ENCODE measurements at places on chromosomes 2 and 18.

GRCh38 chr2:20092901-20093235, 41.4 kb upstream of the LAPTM4A start:
- no peak for DNase-seq

- DNase-seq: no peak
These were observed 6.3 kb upstream of the SCYGR8 start for GRCh38 chr2:227739351-227739750.

GRCh38 chr2:207037896-207038295, 98.6 kb downstream of the CPO start:
- DNase-seq: no peak

- no peak for DNase-seq
These were observed 307 bp downstream of the CDH2 start for GRCh38 chr18:28176698-28176947.

- DNase-seq: no peak
These were observed 17.3 kb downstream of the DGKD start for GRCh38 chr2:233371641-233372040.

GRCh38 chr18:35481960-35482366, 15.8 kb downstream of the INO80C start:
- no peak for DNase-seq

DNA sequence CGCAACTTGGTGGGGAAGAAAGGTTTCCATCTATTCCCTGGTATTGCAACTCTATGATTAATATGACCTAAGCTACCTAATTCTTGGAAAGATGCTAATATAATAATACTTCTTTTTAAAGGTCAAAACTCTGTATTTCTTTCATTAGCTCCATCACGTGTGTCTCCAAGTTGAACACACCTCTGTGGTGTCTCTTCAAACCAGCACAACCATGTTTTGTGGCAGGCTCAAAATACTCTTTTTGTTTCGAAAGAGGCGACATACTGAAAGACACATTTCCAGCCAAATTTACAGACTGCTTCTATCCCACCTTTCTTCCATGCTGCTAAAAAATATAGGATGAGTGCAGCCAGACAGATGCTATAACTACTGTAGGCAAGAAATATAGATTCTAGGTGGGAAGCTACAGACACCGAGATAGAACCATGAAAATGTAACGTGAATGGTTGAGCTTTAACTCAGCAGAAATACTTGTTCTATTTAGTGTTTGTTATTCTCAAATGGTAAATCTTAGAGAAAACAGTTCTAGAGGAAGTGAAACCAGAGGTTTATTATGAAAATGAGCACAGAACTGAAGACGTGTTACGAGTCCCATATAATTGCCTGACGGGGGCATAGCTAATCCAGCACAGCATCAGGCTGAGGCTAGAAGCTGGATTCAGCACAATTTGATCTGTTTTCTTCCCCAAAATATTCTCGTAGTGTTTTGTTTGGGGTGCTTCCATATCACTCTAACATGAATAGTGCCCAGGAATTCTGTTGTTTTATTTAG, 991.5 kb upstream of the FANCL start:
- no peak for DNase-seq

- peak; percentile 19 for DNase-seq
These were observed 258.3 kb upstream of the SALL3 start for GRCh38 chr18:78721238-78721875.

DNA sequence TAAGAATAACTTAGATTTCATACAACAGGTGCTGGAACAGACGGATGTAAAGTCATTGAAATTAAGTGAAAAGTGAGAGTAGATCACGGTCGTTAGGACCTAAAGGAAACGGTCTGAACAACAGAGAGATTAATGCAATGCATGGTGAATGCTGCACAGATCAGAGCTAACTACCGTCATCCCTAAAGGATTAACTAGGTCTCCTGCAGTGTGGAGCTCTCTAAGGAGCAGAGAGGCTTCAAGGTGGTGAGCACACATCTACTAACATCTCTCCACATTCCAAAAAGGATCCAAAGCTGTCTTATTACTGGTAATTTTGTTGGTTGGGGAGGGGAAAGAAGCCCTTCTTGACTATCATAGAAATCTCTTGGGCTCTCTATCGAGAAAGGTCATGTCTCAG, 75.3 kb downstream of the CABYR start:
- DNase-seq: peak; percentile 48

GRCh38 chr2:179460181-179460929, 195.7 kb upstream of the SESTD1 start:
- no peak for DNase-seq

DNA sequence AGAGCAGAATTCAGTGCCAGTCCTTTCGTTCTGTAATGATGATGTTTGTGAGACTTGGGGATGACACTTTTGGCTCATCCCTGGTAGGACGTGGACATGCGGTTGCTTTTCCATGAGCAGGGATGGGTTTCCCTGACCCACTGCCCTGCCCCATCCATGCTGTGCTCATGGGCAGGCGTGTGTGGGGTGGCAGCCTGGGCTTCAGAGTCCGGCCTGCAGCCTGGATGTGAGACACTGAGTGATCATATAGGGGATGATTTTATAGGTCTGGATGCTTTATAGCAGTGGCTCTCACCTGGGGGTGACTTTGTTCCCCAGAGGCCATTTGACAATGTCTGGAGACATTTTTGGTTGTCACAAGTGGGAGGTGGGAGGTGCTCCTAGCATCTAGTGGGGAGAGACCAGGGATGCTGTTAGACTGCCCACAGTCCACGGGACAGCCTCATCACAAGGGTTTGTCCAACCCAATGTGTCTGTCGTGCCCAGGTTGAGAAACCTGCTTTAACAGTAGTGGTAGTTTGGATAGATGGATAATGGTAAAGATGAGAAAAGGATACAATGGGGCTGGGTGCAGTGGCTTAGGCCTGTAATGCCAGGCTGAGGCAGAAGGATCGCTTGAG, 38.9 kb downstream of the LDLRAD4 start:
- no peak for DNase-seq

DNA sequence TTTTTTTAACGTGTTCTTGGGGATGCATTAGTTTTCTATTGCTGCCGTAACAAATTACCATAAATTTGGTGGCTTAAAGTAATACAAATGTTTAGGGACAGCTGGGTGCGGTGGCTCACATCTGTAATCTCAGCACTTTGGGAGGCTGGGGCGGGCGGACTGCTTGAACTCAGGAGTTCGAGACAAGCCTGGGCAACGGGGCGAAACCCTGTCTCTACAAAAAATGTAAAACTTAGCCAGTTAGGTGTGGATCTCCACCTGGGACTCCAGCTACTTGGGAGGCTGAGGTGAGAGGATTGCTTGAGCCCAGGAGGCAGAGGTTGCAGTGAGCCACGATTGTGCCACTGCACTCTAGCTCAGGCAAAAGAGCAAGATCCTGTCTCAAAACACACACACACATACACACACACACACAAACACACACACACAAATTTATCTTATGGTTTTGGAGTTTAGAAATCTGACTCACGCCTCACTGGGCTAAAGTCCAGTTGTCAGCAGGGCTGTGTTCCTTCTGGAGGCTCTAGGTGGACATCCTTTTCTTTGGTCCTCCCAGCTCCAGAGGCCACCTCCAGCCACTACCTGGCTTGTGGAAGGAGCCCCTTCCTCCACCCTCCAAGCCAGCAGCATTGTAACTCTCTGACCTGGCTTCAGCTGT, 76.1 kb downstream of the SEPTIN10 start:
- DNase-seq: no peak

DNA sequence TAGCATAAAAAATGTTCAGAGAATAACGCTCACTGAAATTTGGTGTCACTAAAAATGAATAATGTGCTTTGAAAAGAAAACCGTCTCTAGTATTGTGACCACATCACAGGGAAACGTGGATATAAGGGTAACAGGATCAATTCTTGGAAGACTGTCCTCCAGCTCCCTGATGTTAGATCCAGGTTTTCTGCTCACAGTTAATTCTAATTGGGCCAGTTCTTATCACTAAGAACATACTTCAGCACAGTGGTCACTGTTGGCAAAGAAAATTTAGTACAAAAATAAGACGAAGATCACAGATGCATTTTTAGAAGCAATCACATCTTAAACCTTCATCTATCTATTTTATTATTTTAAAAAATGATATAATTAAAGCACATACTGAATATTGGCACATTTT, 57.0 kb upstream of the CD226 start:
- DNase-seq: no peak

- DNase-seq: no peak
These were observed 15.8 kb upstream of the MTCL1 start for GRCh38 chr18:8689517-8689916.

GRCh38 chr18:5771343-5771742, 124.0 kb downstream of the TMEM200C start:
- no peak for DNase-seq

DNA sequence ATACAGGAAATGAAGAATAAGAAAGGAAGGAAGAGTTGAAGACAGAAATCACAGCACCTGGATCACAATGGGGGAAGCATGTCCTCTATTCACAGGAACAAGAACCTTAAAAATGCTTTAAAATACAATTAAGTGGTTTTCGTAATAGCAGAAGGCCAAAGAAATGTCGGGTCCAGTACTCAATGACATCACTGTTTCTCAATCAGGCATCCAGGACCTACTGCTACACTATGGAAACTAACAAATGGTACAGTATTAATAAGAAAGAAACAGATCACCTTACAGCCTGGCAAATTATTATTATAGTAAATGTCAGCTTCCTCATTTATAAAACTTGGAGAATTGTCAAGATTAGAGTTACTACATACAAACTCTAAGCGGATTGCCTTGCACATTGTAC, 15.8 kb downstream of the HNRNPLL start:
- no peak for DNase-seq

DNA sequence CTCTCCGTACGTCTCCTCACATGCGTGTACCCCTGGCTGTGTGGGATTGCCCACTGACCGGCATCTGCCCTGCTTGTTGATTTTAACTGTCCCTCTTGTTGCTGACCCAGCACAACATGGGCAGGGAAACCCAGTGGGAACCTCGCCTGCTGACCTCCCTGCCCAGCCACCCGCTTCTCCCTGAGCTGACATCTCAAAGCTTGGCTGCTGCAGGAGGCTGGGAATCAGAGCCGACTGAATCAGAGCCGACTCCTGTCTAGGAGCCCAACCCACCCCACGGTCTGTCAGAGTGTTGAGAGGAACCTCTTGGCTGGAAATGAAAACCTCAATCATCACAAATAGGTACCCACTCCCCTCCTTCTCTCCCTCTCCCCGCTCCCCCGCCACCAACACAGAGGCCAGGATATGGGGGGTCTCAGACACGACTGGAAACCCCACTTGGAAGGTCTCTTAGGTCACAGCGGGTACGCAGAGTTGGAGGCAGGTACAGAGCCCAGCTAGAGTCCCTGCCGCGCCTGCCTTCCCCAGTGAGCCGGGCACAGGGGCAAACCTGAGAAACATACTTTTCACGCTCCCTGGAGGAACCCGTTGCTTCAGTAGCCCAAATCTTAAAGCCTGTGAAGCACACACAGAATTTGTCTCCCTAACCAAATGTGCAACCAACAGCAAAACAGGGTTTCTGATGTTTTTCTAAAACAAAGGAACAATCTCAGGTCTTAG, 784 bp downstream of the EDAR start:
- DNase-seq: no peak

- DNase-seq: no peak
These were observed 21.8 kb downstream of the PRELID3A start for GRCh38 chr18:12429556-12429955.

- DNase-seq: no peak
These were observed 110.0 kb downstream of the TCF4 start for GRCh38 chr18:55477860-55478581.

DNA sequence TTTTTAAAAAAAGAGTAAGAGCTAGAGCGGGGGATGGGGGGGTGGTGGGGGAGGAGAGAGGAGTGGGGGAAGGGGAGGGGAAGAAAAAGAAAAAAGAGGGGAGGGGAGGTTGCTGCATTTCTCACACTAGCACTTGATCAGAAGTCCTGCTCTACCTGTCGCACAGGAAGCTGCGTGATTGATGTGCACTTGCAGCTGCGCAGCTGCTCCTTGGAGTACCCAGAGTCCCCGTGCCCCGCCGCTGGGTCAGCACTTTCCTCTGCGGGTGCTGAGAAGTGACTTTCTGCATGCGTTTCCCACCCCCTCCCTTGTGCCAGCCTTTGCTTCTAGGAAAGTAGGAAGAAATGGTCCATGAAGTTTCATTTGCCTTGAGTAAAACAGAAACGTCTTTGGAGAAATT, 297.3 kb downstream of the ETAA1 start:
- no peak for DNase-seq

DNA sequence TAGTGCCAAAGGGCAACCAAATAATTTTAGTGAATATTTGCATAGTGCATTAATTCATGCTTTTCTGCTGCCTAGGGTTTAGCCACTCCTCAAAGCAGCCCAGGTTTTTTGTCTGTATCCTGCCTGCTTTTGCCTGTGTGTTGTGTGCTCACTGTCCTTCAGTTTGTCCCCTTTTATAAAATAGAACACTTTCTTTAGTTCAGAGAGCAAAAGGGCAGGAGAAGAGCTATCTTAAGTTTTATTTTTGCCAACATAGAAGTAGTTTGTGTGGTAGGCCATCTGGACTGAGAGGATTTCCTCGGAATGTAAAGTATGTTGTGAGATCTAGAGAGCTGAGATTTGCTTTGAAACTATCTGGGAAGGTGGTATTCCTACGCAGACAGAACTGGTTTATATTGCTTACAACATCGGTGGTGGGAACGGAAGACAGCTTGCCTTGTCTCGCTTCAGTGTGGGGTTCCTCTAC, 64.9 kb downstream of the EML4 start:
- no peak for DNase-seq

DNA sequence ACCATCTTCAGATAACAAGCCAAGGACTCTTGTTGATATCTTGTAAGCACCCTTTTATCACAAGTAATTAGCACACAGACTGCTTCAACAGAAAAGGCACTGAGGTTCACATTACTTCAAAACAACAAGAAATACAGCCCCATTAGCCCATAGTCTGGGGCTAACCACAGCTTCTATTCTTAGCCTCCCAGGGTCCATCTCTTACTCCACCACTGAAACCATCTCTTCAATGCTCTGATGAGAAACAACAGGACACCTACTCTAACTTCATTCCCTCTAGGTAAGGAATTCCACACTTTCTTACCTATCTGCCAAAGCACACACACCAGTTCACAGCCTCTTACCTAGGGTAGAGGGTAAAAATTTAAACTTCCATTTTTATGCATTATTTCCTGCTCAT, 26.4 kb upstream of the CYTIP start:
- no peak for DNase-seq

DNA sequence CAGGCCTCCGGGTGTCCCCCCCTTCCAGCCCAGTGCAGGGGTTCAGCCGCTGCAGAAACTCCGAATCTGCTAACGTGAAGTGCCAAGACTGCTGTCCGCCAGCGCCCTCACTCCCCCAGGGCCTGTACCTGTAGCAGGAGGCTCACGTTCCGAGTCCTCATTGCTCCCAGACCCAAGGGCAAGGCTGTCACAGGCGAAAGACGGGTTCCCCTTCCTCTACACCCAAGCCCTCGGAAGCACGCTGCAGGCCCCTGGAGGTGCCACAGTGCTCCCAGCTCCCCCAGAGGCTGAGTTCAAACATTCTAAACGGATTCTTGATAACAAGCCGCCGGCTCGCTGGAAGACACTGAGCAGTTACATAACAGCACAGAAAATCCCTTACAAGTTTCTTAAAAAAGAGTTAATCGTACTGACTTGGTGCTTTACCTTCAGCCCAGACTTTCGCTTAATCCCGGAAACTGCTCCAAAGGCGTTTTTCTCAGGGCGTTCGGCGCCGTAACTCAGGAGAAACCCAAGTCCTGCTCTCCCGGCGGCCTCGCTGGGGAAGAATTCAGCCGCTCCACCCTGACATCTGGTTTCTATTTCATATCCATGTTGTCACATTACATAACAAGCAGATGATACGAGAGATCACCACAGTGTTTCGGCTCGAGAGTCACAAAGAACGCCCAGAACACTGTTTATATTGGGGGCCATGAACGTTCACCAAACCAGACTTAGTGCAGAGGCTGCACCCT, 92.0 kb downstream of the HDAC4 start:
- no peak for DNase-seq

Measured in neural progenitor cell (in vitro differentiated cells).